PC-9 (cell line): ENCODE measurements at places on chromosomes 2 and 18.

GRCh38 chr2:59932341-59932740 is 621.1 kb downstream of the BCL11A start:
- no peaks in the 10 kb centered on the region for H3K27me3 ChIP-seq
- DNase-seq, result no peak
- H3K27ac ChIP-seq, result no peak overlapping the region
- no peak overlapping the region for H3K4me3 ChIP-seq

DNA sequence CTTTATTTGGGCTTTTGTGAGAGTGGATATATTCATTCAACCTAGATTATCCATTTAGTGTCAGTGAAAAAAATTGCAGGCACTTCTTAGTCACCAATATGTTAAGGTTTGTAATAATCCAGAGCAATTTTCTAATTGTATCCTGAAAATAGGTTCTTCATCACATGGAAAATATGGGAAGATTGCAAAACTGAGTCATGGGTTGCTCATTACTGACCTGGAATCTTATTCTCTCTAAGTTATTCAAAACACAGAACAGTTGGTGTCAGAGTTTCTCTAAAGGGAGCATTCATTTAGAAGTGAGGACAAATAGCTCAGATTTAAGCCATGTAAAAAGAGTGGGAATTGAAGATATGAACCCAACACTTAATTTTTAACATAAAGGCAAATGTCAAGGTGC is 181.3 kb downstream of the IKZF2 start:
- 0 out of 2 replicates have a peak, but pooled peaks cover 16% of the 10 kb centered on the region for H3K4me1 ChIP-seq
- DNase-seq, result no peak
- H3K4me3 ChIP-seq, result no peak overlapping the region
- no peaks in the 10 kb centered on the region for H3K27me3 ChIP-seq
- peaks cover 1% of the 10 kb centered on the region; the same call in 1 of the 2 replicates for H3K36me3 ChIP-seq
- no peak overlapping the region for H3K27ac ChIP-seq

DNA sequence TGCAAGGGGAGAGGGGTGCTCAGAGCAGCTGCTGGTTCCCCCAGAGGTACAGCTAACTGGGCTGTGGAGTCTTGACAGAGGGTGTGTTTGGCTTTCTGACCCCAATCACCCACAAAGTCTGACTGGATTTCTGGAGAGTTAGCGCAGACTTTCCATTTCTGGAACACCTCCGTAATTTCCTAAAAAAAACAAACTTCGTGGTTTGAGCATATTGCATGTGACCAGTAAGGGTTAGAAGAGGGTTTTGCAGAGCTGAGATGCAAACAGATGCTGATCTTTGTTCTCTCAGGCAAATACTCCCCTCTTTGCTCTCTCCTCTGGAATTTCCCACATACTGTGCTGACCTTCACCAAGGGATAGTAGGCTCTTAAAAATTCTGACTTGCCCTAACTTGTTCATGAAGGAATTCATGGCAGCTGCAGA is 44.5 kb upstream of the TMEM247 start:
- H3K4me1 ChIP-seq, result 0 out of 2 replicates have a peak, but pooled peaks cover 16% of the 10 kb centered on the region
- H3K27ac ChIP-seq, result no peak overlapping the region
- DNase-seq, result no peak
- H3K4me3 ChIP-seq, result no peak overlapping the region

GRCh38 chr18:25262920-25263319 is 89.0 kb downstream of the ZNF521 start:
- DNase-seq, result no peak
- H3K4me3 ChIP-seq, result no peak overlapping the region
- no peaks in the 10 kb centered on the region for H3K4me1 ChIP-seq
- H3K36me3 ChIP-seq, result no peaks in the 10 kb centered on the region

GRCh38 chr18:23875966-23876895 is 138.3 kb upstream of the TTC39C start:
- DNase-seq, result no peak
- H3K27me3 ChIP-seq, result no peaks in the 10 kb centered on the region
- H3K27ac ChIP-seq, result no peak overlapping the region
- H3K4me3 ChIP-seq, result no peak overlapping the region
- H3K4me1 ChIP-seq, result peaks cover 35% of the 10 kb centered on the region
- H3K36me3 ChIP-seq, result no peaks in the 10 kb centered on the region

DNA sequence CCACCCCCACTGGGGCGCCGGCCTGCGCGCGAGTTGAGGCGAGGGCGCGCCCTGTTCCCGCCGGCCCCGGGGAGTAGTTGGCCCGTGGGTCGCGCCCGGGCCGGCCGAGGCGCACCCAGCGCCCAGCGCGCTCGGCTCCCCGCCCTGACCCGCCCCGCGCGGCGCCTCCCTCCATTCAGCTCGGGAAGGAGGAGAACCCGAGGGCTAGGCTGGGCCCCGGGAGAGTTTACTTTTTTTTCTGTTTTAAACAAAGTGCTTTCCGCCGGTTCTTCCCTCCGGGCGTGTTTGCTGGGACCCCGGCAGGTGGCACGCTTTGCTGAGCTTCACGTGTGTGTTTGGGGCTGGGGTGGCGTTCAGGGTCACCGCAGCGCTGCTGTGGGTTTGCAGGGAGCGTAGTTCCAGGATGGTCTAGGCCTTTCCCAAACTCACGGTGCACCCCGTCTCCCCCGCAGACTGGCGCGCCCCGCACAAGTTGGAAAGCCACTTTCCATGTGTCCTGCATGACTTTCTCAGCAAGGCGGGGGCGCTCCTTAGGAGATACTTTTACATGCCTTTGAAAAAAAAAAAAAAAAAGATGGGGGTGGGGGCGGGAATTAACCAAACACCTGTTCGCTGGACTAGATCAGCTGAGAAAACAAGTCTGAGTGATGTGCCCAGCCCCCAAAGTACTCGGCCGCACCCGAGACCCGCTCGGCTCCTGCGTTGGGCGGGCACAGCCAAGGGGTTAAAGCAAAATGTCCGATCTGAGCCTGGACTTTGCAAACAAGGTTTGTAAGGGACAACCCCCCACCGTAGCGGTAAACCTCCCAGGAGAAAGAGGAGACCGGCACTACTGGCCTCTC is 825 bp downstream of the ITGA6 start:
- peak overlapping the region; percentile 52 for H3K27ac ChIP-seq
- H3K4me3 ChIP-seq, result peak overlapping the region; percentile 57
- DNase-seq, result peak; percentile 79

DNA sequence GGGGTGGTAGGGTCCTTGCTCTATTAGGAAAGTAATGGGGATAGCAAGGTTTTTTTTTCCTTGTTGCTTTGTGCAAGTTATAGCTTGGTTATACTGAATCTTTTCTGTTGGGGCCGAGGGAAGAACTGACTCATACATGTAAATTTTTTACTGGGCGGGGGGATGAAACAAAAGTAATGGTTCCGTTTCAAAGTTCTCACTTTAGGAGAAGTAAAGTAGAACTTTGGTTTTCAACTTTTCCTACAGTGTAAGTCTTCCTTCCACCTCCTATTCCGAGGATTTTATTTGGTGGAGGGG is 1.1 kb downstream of the AFTPH start:
- peaks cover 18% of the 10 kb centered on the region for H3K4me1 ChIP-seq
- H3K27me3 ChIP-seq, result no peaks in the 10 kb centered on the region
- no peak for DNase-seq
- no peaks in the 10 kb centered on the region for H3K36me3 ChIP-seq
- peak overlapping the region; percentile 37 for H3K27ac ChIP-seq

- H3K36me3 ChIP-seq, result no peaks in the 10 kb centered on the region
- peak; percentile 36 for DNase-seq
- no peaks in the 10 kb centered on the region for H3K4me1 ChIP-seq
- no peak overlapping the region for H3K4me3 ChIP-seq
- H3K27me3 ChIP-seq, result no peaks in the 10 kb centered on the region
These were observed 189.0 kb downstream of the RPIA start for GRCh38 chr2:88880441-88880953.
